ENCODE measurements at places on chromosomes 1 and 21. TPM values are rescaled to one million over a fixed set of nuclear protein-coding genes. Genes with fewer than 3 reads are reported as not detected.

Gene SLC6A17
- total RNA-seq = 0.46 TPM

GRCh38 chr1:218164111-218164929 lies 120.8 kb upstream of the RRP15 start:
- peak; percentile 80 for DNase-seq

Gene SYT11
- 0.28 TPM for total RNA-seq

DNA sequence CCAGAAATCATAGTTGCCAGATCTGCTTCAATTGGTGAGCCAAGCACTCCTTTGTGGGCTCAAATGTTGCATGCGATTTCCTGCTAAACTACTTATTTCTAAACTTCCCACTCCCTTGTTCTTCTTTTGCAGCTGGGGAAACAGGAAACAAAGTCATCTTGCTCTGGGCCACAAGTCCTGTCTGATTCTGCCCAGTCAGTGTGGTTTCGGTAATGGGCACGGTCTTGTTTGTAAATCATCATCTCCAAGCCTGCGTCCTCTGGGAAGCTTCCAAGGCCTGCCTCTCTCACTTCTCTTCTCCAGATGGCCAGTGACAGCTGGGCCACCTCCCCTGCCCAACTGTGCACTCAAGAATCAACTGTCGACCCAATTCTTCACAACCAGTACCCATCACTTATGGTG lies 4.4 kb downstream of the S100A8 start:
- DNase-seq = no peak

DNA sequence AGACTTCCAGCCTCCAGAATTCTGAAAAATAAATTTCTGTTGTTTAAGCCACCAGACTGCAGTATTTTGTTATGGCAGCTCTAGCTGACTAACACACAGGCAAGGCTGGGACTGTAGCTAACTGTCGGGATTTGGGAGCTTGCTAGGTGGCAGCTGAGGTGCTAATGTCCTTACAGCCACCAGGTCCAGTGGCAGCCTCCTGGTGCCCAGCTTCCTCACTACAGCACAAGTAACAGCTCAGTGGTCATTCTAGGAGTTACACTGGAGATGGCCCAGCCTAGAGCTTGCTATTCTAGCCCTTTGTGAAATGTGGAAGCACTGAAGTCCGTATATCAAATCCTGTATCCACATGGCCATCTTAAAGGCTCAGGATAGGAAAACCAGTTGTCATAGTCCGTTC lies 4.3 kb upstream of the C1orf115 start:
- peak; percentile 59 for DNase-seq

Gene ADAMTSL4
- total RNA-seq = 6.1 TPM

DNA sequence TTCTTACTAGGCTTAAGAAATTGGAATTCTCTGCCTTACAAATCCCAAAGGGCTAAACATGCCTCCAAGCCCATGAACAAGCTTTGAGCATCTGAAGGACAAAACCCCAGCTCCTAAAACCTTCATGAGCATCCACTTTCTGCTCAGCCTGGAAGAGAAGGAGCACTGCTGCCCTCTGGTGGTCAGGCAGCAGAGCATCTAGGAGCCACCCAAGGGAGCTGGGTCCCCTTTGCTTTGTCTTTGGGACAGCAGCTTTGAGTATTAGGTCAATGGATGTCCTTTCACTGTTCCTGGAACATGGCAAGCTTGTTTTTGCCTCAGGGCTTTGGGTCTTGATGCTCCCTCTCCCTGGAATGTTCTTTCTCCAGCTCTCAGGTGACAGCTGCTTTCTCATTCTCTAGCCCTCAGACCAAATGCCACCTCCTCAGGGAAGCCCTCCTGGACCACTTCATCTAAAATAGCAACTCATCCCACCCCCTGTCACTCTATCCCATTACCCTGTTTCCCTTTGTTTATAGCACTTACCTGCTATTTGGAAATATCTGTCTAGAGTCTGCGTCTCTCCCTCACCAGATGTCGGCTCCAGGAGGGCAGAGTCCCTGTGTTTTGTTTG lies 25.7 kb downstream of the RAB7B start:
- DNase-seq = peak; percentile 79

DNA sequence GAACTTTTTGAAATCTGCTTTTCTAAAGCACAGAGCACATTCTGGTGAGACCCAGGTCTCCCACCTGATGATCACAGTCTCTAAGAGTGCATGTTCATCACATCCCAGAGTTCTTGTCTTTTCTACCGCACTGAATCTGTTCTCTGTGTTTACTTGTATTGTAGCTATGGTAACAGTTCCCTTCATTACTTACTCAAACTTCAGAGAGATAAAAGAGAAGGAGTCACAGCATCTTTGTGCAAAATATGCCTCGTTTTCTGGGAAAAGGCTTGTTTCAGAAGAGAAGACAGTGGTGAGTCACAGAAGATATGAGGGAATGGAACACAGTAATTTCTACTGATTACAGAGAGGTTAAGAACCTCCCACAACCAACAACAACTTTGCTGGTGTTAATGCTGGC lies 580.6 kb downstream of the PLA2G4A start:
- no peak for DNase-seq

Gene MYOG
- not detected for total RNA-seq

DNA sequence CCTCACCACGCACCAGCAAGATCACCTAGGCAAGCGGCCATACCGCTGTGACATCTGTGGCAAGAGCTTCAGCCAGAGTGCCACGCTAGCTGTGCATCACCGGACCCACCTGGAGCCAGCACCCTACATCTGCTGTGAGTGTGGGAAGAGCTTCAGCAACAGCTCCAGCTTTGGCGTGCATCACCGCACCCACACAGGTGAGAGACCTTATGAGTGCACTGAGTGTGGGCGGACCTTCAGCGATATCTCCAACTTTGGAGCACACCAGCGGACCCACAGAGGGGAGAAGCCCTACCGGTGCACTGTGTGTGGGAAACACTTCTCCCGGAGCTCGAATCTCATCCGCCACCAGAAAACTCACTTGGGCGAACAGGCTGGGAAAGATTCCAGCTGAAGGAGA lies 5.0 kb downstream of the ZNF691 start:
- DNase-seq = no peak

- DNase-seq = no peak
These were observed 103.2 kb upstream of the CAMK1G start for GRCh38 chr1:209480345-209480744.

Gene SLAMF8
- not detected for total RNA-seq

- DNase-seq = no peak
These were observed 22.0 kb downstream of the FOXO6 start for GRCh38 chr1:41383094-41383852.

Gene DMBX1
- total RNA-seq = 2.3 TPM

GRCh38 chr1:15028616-15029015 lies 124.9 kb upstream of the TMEM51 start:
- DNase-seq = no peak

- no peak for DNase-seq
These were observed 9.8 kb downstream of the COL8A2 start for GRCh38 chr1:36115200-36115669.

GRCh38 chr1:227754958-227755357 lies 19.7 kb downstream of the SNAP47 start:
- no peak for DNase-seq

GRCh38 chr1:206465951-206466350 lies 4.3 kb upstream of the IKBKE start:
- no peak for DNase-seq

Gene NGF
- not detected for total RNA-seq

DNA sequence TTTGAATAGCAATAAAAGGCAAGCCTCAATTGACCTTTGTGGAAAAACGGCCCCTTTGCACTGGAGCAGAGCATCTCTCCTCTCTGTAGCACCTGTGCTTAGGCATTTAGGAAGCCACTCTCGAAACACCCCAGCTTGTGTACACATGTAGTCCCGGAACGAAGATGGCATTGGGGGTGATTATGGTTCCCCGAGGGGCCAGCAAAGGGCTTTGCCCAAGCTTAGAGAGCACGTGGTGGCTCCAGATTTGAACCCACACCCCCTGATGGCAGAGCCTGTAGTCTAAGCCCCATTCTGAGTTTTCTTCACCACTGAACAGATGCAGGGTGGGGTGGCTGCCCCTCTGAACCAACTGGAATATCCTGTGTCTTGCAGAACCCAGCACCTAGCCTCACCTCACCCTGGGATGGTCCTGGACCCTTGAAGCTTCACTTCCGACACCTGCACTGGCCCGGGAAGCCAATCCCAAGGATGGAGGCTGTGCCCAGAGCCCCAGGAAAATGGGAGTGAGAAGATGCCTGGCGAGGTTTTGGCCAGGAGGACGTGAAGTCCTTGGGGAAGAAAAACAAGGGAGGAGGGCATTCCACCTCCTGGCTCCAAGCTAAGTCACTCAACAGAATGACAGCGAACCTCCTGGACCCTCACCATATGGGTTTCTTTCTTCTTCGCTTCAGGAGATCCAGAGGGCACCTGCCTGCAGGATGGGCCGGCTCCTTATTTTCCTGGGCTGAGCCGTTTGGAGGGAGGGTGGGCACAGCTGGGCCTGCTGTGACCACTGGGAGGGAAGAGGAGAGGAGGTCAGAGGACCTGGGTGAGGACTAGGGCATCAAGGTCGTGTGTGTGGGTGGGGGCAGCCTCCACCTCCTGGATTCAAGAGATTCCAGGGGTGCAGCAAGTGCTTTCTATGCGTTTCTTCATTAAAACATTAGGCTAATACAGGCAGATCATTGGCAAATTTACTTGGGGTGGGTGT lies 37.7 kb downstream of the IGFN1 start:
- DNase-seq = no peak

DNA sequence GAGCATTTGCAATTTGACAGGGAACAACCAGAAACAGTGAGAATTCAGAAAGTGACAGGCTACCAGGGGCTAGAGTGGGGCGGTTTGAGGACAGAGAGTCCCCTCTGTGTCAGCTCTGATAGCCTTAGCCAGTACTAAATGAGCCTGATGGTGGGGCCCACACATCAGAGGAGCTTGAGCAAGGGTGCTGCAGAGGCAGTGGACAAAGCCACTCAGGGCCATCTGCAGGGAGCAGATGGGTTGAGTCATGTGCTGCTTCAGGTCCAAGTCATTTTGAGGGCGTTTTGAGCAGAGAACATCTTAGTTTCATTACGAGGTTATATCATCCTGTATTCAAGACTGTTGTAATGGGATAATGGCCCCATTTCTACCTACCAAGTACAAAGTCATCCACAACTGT lies 7.7 kb downstream of the LRRC52 start:
- DNase-seq = no peak

Gene LCE1A
- total RNA-seq = not detected

GRCh38 chr1:247324923-247325322 lies 6.7 kb downstream of the ZNF496 start:
- no peak for DNase-seq

GRCh38 chr1:200724064-200724463 lies 14.6 kb upstream of the CAMSAP2 start:
- DNase-seq = no peak

DNA sequence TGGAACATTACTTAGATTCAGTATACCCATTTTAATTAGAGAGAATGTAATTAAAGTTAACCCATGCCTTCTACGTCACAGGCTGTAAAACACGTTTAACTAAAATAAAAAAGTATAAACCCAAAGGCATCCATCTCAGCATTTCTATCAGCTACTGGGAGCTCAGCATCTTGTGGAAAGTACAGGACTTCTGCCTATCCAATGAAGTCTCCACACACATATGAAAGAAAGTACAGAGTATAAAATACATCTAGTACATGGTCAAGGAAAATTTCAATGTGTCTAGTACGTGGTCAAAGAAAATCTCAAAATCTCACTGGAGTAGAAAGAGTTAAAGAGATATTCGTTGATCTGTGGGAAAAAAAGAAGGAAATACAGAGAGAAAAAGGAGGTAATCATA lies 141.4 kb upstream of the ZNHIT6 start:
- no peak for DNase-seq

GRCh38 chr1:27418326-27419185 lies 26.1 kb downstream of the GPR3 start:
- DNase-seq = no peak

DNA sequence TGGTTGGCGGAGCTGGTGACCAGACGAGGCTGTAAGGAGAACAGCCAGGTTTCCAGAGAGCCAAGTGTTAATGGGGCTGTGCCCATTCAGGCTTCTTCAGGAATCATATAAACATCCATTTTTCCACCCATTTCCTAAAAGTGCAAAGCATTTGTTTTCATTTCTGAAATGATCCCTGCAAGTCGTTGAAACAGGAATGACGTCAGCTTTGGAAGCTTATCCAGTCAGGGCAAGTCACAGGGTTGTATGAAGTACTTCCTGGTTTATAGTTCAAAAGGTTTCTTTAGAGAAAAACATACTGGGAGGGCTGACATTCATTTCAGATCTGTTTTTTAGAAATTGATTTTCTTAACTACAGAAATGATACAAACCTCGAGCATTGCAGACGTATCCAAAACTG lies 29.2 kb downstream of the IGSF5 start:
- no peak for DNase-seq

DNA sequence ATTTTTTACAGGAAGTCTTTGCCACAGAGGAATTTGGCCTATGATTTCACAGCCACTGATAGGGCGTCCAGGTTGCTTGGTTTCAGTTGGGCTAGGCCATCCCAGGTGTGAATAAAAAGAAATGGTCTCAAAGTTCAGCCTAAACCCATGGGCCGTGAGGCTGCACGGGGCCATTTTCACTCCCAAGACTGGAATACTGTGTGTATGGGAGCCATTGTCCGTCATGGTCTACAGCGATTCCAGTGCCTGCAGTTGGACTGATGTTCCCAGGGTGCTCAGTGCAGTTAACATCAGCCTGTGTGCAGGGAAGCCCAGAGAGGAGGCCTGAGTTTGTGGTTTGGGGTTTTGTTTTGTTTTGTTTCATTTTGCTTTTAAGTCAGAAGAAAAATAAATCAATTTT lies 133.2 kb downstream of the ADSS2 start:
- no peak for DNase-seq

Gene LCA5L
- 0.46 TPM for total RNA-seq

DNA sequence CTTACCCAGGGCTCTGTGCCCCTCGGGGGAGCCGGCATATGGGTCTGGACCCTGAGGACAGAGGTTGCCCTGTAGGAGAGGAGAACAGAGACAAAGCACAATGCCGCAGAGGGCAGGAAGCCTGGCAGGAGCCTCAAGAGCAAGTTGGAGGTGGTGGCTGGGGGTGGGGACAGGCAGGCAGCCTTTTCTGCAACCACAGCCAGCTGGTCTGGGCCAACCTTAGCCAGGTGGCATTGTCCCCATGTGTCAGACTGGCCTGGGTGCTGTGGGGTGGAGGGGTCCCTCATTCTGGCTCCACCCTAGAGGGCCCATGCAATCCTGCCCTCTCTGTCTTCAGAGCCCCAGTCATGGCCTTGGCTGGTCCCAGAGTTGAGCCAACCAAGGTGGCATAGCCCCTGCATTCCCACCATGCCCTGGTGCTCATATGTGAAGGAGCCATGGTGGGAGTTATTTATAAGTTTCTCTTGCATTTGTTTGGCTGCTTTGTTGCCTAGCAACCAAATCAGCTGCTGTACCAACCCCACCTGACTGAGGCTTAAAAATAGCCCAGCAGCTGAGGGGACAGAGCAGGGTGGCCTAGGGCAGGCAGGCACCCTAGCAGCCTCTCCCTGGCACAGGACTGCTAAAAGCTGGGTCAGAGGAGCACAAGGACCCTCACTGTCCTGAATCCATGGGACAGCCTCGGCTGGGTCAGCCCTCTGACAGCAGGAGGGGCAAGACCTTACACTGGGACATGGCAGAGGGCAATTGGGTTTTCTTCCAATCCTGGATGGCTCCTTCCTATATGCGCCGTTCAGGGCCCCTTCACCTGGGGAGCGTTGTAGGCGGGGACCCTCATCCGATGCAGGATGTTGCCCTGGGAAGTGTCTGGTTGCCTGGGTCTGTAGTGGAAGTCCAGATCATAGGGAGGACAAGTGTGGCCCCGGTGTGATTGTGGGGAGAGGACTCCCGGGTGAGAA lies 19.5 kb downstream of the MAP7D1 start:
- DNase-seq = peak; percentile 48

All from H9 (cell line).